ENCODE measurements at places on chromosomes 5 and 9. TPM values are rescaled to one million over a fixed set of nuclear protein-coding genes. Genes with fewer than 3 reads are reported as not detected.

FAM151B gene
- total RNA-seq: not detected

DOK3 gene
- total RNA-seq: 11.1 TPM

TXNDC8 gene
- not detected for total RNA-seq

NAIP gene
- 4.4 TPM for total RNA-seq

RALGDS gene
- total RNA-seq: 15.5 TPM

PCA3 gene
- not detected for total RNA-seq

PTPN3 gene
- total RNA-seq: 2.8 TPM

OTP gene
- total RNA-seq: not detected

TMC1 gene
- total RNA-seq: 0.54 TPM

PCDHA9 gene
- total RNA-seq: 3.3 TPM

EXOSC3 gene
- 59.9 TPM for total RNA-seq

STPG3 gene
- not detected for total RNA-seq

PCDHGB1 gene
- total RNA-seq: 8.9 TPM

AMBP gene
- total RNA-seq: 4.0 TPM

KCNMB1 gene
- 0.17 TPM for total RNA-seq

Data from GM23338 (cell line).